ENCODE measurements at places on chromosomes 5 and 9. TPM values are rescaled to one million over a fixed set of nuclear protein-coding genes. Genes with fewer than 3 reads are reported as not detected.

The UGT3A1 gene
- polyA plus RNA-seq = 138 TPM

The ST8SIA4 gene
- polyA plus RNA-seq = 6.2 TPM

The CDO1 gene
- polyA plus RNA-seq = 25.7 TPM

The PCDHGC5 gene
- 1.1 TPM for polyA plus RNA-seq

The PCDHGB7 gene
- 14.6 TPM for polyA plus RNA-seq

The SLC45A2 gene
- 0.38 TPM for polyA plus RNA-seq

The GDNF gene
- 15.3 TPM for polyA plus RNA-seq

The BHMT2 gene
- 22.3 TPM for polyA plus RNA-seq

The HSD17B4 gene
- 187 TPM for polyA plus RNA-seq

The IFNA13 gene
- polyA plus RNA-seq = not detected

The GCNT1 gene
- 6.2 TPM for polyA plus RNA-seq

The HACD4 gene
- 2.9 TPM for polyA plus RNA-seq

The WNT8A gene
- 0.32 TPM for polyA plus RNA-seq

The FAXDC2 gene
- 41.3 TPM for polyA plus RNA-seq

The NOXA1 gene
- 13.1 TPM for polyA plus RNA-seq

The ZNF454 gene
- 5.1 TPM for polyA plus RNA-seq

The GRM6 gene
- 1.7 TPM for polyA plus RNA-seq

The C9orf153 gene
- 0.10 TPM for polyA plus RNA-seq

DNA sequence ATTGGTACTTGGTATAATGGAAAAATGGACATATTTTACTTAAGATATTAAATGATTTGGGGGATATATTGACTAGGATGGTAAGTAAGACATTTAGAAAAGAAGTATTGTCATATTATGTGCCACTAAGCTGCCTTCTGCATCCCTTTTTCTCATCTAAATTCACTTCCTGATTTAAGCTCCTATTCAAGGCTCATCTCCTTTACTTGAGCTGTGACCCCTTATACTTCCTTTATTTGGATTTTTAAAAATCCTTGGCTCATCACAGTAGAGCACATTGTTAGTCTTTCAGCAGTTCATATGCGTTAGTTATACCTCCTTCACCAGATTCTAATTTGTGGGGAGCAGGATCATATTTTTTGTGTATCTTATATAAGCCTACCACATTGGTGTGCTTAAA lies 6.6 kb downstream of the COMMD10 start:
- no peak for DNase-seq

- DNase-seq = peak; percentile 7
Observed at GRCh38 chr9:101235105-101235866, 149.5 kb downstream of the BAAT start.

GRCh38 chr5:30343707-30344106 lies 849.8 kb upstream of the CDH6 start:
- no peak for DNase-seq

GRCh38 chr5:95818181-95819147 lies 4.1 kb downstream of the GLRX start:
- DNase-seq = no peak

GRCh38 chr9:88952086-88952615 lies 39.1 kb upstream of the S1PR3 start:
- no peak for DNase-seq

- no peak for DNase-seq
Observed at GRCh38 chr9:36007316-36007708, 29.4 kb upstream of the RECK start.

GRCh38 chr5:56585461-56585860 lies 229.9 kb upstream of the MAP3K1 start:
- no peak for DNase-seq

DNA sequence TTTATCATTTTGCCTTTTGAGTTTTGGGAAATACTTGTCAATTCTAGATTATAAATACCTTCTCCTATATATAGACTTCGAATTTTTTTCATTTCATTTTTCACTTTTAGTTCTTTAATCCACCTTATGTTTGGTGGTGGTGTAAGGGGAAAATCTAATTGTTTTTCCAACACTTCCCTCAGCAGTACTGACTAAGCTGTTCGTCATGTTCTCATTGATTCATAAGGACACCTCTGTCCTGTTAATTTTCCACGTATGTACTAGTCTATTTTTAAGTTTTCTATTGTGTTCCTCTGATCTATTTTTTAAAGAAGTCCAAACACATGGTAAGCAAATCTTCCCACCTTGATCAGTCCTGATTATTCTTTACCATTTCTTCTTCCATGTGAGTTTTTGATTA lies 254.2 kb downstream of the SYK start:
- DNase-seq = no peak

- DNase-seq = no peak
Observed at GRCh38 chr9:69018737-69019136, 4.8 kb upstream of the PRKACG start.

- DNase-seq = no peak
Observed at GRCh38 chr9:35203528-35203927, 41.7 kb downstream of the UNC13B start.

DNA sequence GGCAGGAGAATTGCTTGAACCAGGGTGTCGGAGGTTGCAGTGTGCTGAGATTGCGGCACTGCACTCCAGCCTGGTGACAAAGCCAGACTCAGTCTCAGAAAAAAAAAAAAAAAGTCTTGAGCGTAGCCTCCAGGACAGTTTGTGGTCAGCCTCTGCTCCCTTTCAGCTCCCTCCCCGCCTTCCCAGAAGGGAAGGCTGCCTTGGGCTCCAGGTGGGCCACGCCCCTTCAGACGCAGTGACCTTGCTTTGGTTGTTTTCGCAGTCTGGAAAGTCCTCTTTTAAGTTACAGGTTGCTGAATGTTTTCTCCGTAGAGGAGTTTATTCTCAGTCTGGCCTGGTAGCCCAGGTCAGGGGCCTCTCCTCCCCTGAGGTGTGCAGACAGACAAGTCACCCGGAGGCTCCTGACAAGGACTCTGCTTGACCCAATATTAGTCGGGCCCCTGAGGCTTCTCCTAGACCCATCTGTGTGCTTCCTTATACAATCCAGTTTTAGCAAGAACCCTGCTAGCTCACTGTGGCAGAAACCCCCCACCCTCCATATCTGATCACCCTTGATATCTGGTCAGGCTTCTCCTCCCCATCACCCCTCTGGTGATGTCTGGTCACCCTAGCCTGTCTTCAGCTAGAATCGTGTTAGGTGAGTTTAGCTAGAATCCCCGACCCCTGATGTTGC lies 31.6 kb upstream of the N4BP3 start:
- no peak for DNase-seq

DNA sequence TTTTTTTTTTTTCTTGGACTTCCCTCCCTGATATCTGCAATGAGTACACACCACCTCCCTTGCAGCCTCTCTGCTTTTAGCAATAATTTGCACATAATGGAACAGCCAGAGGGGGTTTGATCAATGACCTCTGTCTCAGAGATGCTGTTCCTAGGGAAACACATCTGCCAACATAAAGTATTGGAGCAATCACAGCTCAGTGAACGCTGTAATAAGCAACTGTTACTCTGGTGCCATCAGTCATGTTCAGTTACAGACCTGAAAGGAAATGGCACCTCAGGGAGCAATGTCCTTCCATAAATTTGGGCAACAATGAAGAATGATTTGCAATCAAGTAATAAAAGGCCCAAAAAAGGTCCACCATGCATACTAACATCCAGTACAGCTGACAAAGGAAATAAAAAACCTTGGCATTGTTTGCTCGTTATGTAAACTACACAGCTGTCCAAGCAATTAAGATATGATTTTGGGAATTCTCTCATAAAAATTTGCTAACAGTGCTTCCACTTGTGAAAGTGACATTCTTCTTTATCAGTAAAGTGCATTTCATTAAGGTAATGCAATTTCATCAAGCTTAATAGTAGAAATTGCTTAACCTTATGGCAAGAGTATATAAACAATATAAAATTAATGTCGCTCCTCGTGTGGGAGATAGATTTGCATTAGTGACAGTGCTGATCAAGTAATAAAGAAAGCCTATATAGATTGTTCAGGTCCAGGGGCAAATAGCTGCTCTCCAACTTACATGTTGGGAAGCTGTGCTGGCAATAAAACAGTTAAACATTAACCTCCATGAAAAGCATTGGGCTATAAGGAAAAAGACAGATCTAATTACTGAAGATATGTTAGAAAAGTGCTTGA lies 167.8 kb downstream of the RASEF start:
- no peak for DNase-seq

GRCh38 chr9:126482361-126483044 lies 131.2 kb upstream of the LMX1B start:
- peak; percentile 56 for DNase-seq

DNA sequence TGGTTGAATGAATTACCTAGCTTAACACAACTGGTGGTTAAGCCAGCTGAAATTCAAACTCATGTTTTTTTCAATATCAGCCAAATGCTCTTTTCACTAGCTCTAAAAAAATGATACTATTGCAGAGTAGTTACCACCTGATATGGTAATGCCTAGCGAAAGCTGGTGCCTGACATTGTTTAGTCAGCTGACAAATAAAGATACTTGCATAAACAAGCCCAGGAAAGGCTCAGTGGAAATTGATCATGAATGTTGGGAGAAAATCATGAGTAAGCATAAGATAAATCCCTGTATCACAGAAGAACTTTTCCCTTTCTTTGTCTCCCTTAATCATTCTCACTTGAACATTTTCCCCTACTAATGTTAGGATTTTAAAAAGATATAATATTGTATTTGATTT lies 54.6 kb downstream of the FGF10 start:
- DNase-seq = no peak

- DNase-seq = no peak
Observed at GRCh38 chr5:81631124-81631523, 119.8 kb downstream of the SSBP2 start.

DNA sequence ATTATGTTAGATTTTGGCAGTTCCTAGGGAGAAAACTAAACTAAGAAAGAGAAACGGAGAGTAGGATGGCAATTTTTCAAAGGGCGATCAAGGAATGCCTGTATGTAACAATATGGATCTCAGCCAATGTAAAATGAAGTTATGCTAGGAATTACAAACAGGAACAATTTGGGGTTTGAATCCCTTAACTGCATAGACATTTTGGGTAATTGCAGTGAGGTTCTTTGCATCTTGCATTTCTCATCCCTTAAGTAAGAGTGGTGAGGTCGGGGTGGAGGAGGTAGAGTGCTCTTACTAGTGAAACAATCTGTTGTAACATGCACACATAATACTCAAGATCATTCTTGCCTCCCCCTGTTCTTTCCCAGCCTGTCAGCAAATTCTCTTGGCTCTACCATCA lies 137.6 kb downstream of the NPR3 start:
- DNase-seq = no peak

GRCh38 chr9:137273611-137274320 lies 3.8 kb upstream of the TOR4A start:
- no peak for DNase-seq

- no peak for DNase-seq
Observed at GRCh38 chr9:89376741-89377351, 58.5 kb downstream of the SECISBP2 start.

DNA sequence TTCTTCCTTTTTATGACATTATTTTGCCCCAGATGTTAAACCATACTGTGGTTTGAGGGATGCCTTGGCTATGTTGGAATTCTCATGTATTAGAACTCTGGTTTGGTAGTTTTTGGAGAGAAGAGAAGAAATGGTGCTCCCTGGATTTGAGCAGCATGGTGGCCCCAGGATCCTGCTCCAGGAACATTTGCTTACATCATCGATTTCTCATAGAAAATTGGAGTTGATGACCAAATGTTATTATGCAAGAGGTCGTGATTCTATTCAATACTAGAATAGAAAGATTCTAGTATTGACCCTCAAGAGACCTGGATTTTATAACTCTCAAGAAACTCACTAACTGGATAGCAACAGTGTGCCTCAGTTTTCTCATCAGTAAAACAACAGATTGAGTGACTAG lies 77.5 kb upstream of the GNAQ start:
- no peak for DNase-seq

- DNase-seq = no peak
Observed at GRCh38 chr5:38953426-38954012, 107.7 kb downstream of the OSMR start.

GRCh38 chr5:131112424-131112823 lies 52.6 kb downstream of the HINT1 start:
- DNase-seq = no peak

GRCh38 chr9:116654059-116654355 lies 33.1 kb upstream of the TRIM32 start:
- no peak for DNase-seq

GRCh38 chr5:53501054-53501453 lies 20.6 kb downstream of the FST start:
- DNase-seq = no peak

- no peak for DNase-seq
Observed at GRCh38 chr5:150636391-150637244, 3.8 kb upstream of the SYNPO start.

GRCh38 chr5:9468060-9468388 lies 77.9 kb downstream of the SEMA5A start:
- DNase-seq = no peak

GRCh38 chr5:36881807-36882206 lies 5.2 kb downstream of the NIPBL start:
- DNase-seq = no peak

DNA sequence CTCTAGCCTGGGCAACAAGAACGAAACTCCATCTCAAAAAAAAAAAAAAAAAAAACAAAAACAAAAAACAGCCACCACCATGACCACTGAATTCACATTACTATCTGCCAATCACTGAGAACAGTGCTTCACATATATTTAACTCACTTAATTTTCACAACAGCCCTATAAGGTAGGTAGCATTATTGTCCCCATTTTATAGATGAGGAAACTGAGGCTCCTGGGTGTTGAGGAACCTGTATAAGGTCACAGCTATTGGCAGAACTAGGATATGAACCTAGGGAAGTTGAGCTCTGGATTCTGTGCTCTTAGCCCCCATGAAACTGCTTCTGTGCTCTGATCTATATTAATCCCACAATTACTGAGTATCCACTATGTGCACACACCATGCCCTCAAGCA lies 283.7 kb downstream of the CRB2 start:
- no peak for DNase-seq

DNA sequence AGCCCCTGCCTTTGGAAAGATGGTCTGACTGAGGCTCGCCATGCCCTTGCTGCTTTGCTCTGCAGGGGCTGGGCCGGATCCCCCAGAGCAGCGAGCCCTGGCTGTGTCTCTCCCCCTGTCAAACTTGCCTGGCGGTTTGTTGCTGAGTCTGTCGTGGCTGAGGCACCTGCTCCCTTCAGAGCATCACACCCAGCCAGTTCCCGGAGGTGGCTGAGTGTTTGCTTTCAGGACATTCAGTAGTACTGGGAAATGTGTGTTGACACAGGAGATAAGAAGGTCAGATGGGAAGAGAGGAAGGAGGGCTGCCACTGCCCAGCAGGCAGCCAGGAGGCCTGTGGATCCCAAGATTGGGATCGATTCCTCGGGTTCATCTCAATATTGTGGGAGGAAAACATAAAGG lies 62.9 kb downstream of the GADD45G start:
- DNase-seq = no peak
